ENCODE measurements at places on chromosomes 2 and 18.

- DNase-seq: no peak
These were observed at the start of gene DNAJC5G for GRCh38 chr2:27275211-27276150. Gene DNAJC5G, plus strand, starts transcription at chr2:27275433. Its CDS starts 1,296 bp downstream, at chr2:27276729.

- no peak for DNase-seq
These were observed 142.9 kb upstream of the FIGN start for GRCh38 chr2:163878718-163879117.

GRCh38 chr2:17223211-17223610 is 295.0 kb downstream of the RAD51AP2 start:
- DNase-seq: no peak

DNA sequence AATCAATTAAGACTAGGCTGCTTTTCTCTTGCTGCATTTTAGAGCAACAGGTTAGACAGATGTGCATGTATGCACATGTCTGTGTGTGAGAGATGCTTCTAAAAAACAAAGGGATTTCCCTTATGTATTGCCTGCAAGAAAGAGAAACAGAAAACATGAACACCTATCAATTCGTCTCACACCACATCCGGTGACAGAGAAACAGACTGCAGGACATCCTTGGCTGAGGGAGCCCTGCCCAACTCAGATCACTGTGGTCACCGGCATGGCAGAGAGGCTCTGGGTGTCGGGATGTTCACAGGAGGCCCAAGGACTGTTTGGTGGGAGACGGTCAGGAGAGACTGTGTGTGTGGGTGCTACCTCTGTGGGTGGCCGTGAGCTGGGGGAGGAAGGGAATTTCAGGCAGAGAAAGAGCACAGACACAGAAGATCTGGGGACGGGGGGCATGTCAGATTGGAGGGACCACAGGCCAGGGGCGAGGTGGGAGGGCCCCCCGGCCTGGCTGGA is 24.9 kb downstream of the FHL2 start:
- no peak for DNase-seq

- no peak for DNase-seq
These were observed 27.8 kb downstream of the GLI2 start for GRCh38 chr2:120763508-120763907.

GRCh38 chr2:25453199-25453905 is 111.6 kb upstream of the DNMT3A start:
- no peak for DNase-seq

GRCh38 chr18:58515175-58515775 is 113.6 kb downstream of the ALPK2 start:
- no peak for DNase-seq

GRCh38 chr2:16009560-16009959 is 69.2 kb downstream of the MYCN start:
- DNase-seq: no peak

- DNase-seq: no peak
These were observed 819 bp upstream of the NCOA1 start for GRCh38 chr2:24490181-24490689.

DNA sequence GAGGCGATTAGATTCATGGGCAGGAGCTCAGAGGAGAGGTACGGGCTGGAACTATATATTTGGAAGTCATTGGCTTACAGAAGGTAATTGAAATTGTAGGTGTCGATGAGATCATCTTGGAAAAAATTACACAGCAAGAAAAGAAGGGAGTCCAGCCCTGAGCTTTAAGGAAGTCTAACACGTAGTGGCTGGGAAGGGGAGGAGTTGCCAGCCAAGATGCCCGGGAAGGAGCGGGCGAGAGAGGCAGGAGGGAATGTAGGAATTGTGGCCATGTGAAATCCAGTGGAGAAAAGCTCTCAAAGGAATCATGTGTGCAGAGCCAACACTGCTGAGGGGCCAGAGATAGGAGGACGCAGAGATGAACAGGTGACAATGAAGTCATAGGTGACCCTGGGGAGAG is 25.6 kb upstream of the SCYGR1 start:
- DNase-seq: no peak

DNA sequence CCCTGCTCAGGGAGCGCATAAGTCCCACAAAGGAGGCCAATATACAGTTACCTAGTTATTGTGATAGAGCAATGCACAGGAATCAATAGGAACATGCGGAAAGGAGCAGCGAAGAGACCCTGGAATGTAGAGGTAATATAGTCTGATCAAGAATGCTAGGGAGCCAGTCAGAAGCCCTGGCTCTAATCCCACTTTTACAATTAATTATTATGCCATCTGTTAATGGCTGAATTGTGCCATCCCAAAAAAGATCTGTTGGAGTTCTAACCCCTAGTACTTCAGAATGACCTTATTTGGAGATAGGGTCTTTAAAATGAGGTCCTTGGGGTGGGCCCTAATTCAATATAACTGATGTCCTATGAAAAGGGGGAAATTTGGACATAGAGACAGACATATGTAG is 7.7 kb upstream of the SPATS2L start:
- DNase-seq: no peak

DNA sequence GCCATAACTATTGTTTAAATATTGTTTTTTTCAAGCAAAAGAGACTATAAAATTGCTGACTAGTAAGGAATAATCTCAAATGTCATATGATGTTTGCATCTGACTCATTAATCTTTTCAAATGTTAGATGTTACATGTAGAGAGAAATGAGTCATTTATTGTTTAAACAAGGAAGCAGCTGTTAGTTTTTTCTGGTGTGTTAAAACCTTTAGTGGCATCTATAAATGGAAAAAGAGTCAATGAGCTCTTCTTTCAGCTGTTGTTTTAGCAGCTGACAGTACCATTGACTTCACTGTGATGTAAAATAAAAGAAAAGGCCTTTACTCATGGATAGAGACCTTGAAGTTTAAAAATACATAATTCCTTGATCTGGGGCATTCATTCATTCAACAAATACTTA is 1.8 kb upstream of the KLHL41 start:
- DNase-seq: no peak

- DNase-seq: no peak
These were observed 562.1 kb downstream of the NRXN1 start for GRCh38 chr2:50469784-50470183.

DNA sequence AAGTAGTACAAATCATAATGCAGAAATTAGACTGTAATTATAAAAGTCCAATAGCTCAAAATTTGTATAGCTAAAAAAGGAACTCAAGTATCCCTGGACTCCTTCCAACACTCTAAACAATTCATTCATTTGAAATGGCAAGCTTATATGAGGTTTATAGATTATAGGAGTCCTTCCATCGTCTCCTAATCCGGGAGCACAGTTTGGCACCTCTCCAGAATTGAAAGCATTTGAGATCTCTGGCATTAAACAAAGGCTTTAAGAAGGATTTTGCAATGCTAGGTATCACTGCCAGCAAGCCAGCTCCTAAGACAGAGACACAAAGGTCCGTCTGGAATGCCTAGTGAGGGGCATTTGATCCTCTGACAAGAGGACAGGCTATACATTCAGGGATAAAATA is 90.9 kb downstream of the ACVR1 start:
- no peak for DNase-seq

- DNase-seq: peak; percentile 41
These were observed 250.6 kb upstream of the SPHKAP start for GRCh38 chr2:228432116-228432515.

- DNase-seq: no peak
These were observed 23.0 kb downstream of the COPS9 start for GRCh38 chr2:240112914-240113690.

DNA sequence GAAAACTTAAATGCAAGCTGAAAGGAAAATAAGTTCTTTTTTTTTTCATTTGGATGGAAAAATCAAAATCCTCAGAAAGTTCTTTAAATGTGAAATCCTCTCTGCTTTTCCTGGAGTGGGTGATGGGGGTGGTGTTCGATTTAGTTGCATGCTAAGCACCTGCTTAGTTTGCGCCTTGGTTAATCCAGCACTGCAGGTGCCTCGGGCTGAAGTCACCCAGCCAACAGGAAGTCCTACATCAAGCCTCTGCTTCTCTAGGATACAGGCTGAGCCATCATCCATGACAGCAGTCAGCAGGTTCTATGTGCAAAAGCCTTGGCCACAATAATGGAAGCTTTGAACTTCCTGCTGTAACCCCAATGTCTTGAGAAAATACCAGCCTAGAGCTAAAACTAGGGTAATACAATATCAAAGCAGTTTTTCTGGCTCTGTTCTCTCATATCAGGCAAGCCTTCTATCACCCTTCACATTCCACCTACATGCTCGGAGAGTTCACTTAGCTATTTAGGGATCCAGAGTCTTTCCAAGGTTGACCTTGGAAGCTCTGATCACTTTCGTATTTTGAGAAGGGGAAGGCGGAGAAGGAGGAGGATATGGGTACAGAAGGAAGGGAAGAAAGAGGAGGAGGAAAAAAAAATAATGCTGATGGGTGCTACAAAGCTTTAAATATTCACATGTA is 116.1 kb upstream of the LRRTM1 start:
- no peak for DNase-seq

GRCh38 chr2:191740759-191741158 is 62.8 kb downstream of the NABP1 start:
- no peak for DNase-seq

GRCh38 chr2:48105848-48106247 is 199.6 kb upstream of the FBXO11 start:
- no peak for DNase-seq

GRCh38 chr18:37429791-37430190 is 135.8 kb downstream of the CELF4 start:
- DNase-seq: no peak

DNA sequence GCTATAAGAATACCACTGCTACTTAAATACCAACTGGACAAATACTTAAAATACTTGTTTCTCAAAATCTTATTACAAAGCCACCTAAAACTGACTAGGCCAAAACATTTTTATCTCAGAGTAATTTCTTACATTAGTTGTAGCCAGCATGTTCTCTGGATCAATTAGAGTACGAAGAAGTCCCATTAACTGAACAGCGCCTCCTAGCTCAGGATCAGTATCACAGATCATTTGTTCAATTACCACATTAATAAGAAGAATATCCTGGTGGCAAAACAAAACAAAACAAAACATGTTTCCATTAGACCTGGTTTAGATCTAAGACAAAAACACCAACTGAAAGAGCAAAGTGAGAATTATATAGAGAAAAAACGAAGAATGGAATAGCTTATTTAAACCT is 36.0 kb downstream of the PPP4R3B start:
- DNase-seq: no peak

DNA sequence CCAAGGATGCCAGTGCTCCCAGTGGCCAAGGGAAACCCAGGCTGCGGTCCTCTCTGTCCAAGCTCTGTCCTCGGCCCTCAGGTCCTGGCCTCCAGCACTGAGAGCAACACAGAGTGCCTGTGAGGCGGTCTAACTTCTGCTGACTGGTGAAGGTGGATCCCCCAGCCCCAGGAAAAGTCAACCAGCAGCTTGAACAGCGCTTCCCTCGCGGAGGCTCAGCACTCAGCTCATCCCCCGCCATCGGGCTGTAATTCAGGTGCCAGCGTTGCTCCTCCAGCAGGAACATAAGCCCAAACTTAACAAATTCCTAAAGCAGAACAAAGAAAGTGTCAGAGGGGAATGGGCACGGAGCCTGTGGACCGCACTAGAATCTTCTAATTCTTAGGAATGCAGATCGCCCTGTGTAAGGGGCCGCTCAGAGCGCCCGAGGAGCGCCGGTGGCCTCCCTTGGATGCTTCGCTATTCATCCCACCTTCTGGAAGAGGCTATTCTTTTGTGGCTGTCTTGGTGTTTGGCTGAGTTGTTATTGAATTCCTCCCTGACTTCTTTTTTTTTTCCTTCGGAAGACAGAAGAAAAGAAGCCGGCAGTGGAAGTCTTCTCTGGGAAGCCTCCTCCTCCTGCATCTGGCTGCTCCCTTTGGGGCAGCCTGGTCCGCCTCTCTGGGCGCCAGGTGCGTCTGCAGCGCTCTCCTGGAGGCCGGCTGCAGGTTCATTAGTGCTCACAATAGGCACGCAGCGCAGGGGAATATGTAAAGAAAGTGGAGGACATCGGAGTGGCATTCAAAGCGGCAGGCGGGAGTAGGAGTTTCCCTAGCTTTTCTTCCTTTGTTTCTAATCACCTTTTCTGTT is 905.6 kb downstream of the TSN start:
- no peak for DNase-seq

DNA sequence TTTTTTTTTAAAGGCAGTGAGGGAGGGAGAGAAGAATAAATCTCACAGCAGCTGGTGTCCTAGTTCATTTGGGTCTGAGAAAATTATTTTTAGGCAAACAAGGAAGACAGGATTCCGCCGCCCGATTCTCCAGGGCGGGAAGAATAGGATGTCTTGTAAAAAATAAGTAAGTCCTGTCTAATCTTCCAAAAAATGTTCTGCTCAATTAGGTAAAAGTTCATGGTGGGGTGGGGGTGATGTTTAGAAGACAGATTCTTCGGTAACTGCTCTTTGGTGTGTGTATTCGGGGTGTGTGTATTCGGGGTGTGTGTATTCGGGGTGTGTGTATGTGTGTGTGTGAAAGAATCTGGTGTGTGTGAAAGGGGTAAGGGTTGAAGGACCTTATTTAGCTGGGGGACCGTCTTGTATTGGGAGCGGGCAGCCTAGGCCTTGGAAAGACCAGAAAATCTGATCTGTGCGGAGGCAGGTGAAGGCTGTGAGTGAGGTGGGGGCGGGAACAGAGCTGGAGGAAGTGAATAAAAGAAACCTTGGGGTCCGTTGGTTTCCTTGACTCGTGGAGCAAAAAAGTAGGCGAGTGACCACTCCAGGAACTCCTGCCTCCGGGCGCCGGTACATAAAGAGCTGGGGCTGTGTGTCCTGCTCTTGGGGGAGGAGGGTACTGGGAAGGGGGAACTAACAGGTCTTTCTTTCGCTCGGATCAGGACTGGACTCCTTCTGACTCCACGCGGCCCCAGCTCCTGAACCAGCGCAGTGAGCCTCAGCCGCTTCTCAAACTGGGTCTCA is 4.4 kb upstream of the PAX3 start:
- DNase-seq: no peak

DNA sequence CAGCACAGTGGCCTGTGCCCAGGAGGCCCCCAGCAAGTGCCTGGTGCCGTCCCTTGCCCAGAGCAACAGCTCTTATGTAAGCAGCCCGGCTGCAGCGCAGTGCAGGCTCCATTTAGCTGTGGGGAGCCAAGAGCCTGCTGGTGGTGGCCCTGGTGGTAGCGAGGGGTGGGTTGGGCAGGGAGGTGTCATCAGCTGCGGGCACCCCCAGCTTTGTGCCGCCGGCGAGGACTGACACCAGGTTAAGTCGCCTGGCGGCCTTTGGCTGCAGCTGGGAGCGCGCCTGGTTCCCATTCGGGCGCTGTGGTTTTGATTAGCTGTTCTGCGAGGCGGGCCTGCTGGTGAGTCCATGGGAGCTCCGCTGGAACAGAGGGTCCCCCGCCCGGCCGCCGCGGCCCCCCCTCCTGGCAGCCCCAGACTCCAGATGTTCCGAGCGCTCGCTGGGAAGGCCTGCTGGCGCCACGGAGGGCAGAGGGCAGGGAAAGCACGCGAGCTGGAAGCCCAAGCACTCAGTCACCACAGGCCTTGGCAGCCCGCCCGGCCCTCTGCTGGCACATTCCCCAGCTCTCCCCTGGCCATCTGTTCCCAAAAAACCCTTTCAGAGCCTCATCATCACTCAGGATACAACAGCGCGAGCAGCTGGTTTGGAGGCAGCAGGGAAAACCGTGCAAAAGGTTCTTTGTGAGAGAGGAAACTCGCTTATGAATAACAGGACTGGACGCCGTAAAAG is 18.4 kb downstream of the ATOH8 start:
- peak; percentile 89 for DNase-seq
